ENCODE measurements at places on chromosomes 16 and 17.

DNA sequence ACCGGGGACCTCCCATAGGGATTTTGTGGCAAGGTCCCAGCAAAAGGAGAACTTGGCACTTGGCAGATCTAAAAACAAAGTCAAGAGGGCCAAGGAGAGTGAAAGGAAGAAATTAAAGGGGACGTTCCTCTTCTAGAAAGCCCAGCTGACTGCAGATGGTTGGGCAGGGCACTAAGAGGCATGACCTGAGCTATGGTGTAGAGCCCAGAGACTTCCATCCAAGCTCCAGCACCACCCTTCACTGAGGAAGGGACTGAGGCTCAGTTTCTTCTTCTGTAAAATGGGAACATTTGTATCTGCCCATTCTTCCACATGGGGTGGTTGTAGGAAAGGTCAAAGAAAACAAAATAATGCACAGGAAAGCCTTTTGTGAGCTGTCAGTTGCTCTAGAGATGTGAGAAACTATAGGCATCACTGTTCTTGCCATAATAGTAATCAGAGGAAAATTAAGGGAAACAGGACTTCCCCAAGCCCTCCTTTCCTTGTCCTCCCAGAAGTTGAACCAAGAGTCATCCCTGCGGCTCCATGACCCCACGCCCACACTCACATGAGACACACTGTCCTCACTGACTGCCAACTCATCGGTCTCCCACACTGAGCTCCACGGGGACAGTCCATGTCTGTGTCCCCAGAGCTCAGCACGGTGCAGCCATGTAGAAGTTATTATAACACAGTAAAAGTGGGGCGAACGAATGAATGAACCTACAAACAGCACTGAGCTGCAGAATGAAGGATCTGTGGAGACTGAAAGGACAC is 10.4 kb downstream of the CD300LF start:
- DNase-seq, result no peak

DNA sequence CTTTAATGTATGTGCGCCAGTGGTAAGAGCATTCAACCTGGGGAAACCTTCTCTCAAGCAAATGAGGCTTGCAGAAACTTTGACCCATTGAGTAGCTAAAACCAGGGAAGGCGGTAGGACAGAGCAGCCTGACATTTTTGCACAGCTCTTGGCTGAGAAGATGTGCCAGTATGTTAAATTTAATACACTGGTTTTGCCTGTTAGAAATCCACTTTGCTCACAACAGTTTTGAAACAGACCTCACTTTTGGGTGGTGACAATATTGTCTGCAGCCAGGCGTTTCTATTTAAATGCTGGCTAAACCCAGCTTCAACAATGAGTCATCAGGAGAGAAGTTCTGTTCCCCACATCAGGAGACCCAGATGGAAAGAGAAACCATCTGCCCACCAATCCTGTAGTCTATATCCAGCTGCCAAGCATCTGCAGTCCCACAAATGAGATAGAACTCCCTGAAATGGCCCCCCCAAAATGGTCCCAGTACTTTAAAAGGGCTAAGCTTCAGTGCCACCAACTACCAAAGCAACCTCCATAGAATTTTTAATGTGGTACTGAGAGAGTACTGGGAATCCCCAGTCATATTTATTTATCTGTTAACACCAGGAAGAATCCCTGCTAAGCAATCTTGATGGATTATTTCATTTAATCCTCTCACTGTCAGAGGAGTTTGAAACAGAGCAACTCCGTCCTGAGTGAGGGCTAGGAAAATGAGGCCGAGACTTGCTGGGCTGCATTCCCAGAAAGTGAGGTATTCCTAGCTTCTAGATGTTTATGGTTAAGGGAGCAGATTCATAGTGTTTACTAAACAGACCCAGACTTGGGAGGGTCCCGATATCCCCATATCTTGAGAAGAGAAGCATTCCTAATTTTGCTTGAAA is 29.0 kb upstream of the CLEC3A start:
- no peak for DNase-seq

GRCh38 chr16:14223632-14224031 is 152.5 kb downstream of the MRTFB start:
- no peak for DNase-seq

- no peak for DNase-seq
Measured at GRCh38 chr17:81523402-81524038, 4.7 kb upstream of the FSCN2 start.

GRCh38 chr17:81927653-81928543 is at the start of gene MAFG:
TSS of gene MAFG (minus strand) at chr17:81927735. CDS start at chr17:81923185, 4,550 bp downstream.
- DNase-seq, result peak; percentile 80

DNA sequence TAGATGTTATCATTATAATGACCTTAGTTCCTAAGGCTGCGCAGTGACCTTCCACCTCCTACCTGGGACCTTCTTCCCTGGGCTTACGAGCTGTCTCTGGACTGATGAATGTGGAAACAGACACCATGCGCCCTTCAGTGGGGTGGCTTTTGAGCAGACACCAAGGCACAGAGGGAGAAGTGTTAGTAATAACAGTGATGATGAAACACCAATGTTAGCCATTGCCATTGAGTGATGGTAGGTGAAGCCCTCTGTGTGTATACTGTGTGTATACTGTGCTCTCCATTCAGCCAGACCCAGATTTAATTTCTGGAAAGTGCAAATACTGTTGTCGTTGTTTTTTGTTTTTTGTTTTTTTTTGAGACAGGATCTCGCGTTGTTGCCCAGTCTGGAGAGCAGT is 44.5 kb downstream of the CLEC16A start:
- no peak for DNase-seq

GRCh38 chr17:11668618-11669017 is 70.3 kb downstream of the DNAH9 start:
- no peak for DNase-seq

DNA sequence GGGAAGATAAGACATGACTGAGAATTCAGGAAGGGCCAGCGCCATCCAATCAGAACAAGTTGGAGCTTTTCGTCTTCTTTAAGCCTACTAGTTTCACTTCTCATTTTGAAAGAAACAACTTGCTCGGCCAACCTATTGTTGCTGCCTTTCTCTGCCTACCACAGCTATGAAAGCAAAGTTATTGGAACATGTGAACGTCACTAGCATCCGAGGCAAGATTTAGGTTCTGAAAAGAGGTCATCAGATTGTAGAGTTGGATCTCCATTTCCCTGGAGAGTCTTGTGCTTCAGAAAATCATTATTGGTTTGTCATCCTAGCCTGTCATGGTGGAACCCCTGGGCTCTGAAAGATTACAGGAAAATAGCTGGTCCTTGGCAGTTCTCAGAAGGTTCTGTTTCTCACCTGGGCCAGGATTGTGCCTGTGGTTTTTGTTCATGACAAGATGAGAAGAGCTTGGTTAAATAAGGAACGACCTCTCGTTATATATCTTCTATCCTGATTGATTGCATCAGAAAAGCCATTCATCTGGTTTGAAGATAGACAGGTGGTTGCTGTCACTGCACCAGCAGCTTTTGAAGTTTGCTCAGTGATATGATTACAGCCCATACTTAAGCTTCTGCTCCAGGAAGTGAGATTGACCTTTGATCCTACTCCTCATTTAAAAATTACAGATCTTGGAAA is 25.3 kb downstream of the CDH13 start:
- DNase-seq, result no peak

DNA sequence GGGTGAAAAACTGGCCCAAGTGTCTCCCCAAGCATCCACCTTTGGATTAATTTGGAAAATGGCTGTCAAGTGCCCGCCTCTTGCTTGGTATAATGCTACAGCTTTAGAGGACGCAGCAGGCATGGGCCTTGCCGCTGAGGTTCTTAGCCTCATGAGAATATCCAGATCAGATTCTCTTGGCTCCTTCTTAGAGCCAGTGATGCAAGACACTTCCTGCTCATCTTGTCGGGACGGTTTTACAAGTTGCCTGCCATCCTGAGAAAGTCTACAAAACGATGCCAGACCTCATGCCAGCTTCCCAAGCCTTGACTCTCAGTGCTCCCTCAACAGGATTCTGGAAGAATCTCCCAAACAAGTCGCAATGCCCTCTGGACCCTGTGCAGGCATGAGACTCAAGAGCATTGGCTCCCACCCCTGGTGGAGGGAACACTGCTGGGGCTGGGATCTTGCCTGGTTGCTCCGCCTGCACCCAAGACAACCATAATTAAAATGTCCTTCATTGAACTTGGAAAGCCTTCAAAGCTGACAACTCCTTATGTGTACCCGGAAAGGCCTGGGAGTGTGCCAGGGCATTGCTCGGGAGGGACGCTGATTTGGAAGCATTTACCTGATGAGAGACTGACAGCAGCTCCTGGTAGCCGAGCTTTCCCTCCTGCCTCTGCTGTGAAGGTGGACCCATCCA is 25.8 kb upstream of the STH start:
- DNase-seq, result no peak

DNA sequence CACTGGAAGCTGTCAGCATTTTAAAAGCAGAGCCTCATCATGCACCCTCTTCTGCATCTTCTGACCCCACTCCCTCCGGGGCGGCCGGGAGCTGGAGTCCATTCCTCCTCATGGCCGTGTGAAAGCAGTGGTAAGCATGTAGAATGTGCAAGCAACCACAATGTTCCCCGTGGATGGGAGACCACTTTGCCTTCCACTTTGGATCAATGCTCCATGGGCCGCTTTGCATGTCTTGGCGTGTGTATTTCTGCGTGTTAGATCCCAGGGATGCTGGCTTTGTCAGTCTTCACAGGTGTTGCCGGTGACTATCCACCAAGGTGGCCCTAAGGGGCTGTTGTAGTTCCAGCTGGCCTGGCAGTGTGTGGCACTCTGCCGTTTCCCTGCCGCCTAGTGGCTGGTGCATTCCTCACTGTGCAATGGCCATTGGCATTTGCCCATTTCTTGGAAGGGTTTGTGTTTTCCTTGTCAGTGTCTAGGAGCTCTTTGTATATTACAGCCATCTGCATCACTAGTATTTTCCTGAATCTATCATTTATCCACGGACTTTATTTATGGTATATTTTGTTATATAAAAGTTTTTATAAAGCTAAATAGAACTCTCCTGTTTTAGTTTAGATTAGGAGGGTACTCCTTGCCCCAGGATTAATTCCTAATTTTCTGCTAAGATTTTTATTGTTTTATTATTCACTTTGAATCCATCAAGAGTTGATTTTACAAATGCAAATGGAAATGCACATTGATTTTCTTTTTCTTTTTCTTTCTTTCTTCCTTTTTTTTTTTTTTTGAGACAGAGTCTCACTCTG is 5.8 kb upstream of the ALDH3A1 start:
- DNase-seq, result no peak

GRCh38 chr16:851871-852270 is 51.3 kb upstream of the GNG13 start:
- DNase-seq, result no peak

DNA sequence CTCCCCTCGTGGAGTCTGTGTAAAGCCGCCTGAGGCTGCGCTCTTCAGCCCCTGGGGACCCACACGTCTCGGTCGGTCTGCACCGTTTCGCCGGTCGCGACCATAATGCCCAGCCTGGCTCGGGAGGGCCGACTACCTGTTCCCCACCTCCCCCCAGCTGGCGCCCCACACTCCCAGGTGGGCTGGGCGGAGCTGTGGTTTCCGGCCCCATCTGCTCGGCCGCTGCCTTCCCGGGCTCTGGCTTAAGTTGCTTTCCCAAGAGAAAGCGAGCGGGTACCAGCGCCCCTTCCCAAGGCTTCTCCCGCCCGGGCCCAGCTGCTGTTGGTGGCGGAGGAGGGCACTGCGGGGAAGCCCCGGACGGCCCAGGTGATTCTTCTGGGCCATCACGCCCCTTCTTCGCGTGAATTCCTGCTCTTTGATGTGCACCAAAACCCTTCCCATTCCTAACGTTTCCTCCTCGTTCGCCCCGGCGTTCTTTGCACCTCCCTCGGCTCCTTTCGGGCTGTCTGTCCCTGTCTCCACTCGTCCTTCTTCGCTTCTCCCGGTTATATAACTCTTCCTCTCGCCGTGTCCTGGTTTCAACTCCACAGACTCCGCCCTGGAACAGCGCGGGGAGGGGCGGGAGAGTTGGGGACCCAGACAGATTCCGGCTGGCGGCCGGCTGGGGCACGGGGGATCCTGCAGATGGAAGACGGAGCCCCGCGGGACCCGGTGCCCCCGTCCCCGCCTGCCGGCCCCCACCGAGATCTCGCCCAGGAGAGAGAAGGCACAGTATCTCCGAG is 2.0 kb downstream of the KDM6B start:
- DNase-seq, result no peak

DNA sequence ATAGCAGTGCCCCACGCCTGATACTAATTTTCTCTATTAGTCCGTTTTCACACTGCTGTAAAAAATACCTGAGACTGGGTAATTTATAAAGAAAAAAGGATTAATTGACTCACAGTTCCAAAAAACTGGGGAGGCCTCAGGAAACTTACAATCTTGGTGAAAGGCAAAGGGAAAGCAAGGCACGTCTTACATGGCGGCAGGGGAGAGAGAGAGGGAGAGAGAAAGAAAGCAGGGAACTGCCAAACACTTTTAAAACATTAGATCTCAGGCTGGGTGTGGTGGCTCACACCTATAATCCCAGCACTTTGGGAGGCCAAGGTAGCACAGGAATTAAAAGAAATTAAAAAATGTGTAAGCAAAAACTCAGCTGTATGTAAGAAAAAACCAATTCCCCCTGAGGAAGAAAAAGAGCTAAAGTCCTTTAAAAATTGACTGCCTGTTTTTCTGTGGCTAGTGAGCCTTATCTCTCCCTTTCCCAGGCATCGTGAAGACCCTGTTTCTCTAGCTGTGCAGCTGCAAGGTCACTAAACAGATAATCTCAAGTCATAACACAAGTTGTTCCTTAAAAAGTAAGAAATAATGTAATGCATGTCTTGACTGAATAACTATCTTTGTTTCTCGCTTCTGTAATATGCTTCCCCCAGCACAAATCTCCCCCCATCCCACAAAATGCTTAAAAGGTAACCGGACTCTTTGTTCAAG is 14.0 kb downstream of the ZSCAN10 start:
- DNase-seq, result no peak

All from activated CD4-positive, CD25-positive, alpha-beta regulatory T cell (primary cell).